Stimulated activated CD8-positive, alpha-beta memory T cell treated with anti-CD3 and anti-CD28 coated beads, Interleukin-7, amount 100 ng/mL, for 1 hour (primary cell): ENCODE measurements at places on chromosomes 13 and 19.

DNA sequence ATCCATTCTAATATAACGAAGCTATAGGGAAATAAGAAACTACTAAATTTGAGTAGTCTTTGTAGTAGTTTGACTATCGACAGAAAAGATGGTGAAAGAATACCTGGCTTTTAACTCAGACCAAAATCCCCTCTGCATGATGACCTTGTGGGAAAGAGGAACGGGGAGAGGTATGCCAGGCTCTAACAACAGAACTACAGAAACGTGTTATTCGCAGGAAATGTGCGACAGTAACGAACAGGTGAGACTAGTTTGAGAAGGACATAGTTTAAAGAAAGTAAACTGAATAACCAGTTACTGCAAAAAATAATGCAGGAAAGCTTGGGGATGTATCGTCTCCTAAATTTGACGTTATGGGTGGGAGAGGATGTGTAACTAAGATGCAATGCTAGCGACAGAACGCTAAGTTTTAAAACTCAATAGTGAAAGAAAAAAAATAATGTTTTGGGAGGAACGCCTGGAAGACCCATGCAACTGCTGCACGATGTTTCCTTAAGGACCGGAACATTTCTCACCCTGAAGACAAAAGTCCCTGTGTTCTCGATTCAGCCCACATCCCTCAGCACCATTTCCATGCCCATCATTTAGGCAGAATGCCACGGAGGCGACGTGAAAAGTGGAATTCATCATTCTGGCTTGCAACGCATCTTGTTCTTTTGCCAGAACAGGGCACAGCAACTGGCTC lies 1.6 kb upstream of the RAP2A start:
- DNase-seq, result no peak

GRCh38 chr13:31011901-31012654 lies 79.6 kb downstream of the TEX26 start:
- DNase-seq, result no peak

- no peak for DNase-seq
Measured at GRCh38 chr13:80361883-80362327, 21.0 kb upstream of the SPRY2 start.

GRCh38 chr13:45368005-45368404 lies 27.0 kb upstream of the TPT1 start:
- no peak for DNase-seq

DNA sequence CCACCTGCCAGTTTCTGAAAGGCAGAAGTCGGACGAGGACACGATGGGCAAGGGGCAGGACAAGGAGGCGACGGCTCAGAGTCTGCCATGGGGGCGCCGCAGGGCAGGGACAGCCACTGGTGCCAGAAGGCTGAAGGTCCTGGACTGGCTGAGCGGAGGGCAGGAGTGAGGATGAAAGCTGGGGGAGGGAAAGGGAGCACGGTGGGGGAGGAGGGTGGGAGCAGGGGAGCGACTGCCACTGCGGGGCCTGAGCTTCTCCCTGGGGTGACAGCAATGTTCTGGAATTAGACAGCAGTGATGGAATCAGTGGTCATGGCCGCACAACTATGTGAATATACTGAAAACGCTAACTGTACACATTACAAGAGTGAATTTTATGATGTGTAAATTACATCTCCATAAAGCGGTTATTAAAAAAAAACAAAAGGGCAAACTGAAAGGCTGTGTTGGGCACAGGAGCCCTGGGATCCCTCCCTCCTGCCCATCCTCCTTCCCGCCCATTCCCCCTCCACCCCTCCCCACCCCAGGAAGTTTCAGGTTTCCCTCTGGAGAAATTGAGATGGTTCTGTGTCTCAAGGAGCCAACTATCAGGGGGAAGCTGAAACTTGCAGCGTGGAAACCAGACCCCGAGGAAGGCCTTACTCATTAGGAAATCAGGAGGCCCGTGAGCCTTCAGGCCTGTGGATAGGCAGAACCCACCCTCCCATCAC lies 15.9 kb downstream of the MLLT1 start:
- DNase-seq, result no peak

DNA sequence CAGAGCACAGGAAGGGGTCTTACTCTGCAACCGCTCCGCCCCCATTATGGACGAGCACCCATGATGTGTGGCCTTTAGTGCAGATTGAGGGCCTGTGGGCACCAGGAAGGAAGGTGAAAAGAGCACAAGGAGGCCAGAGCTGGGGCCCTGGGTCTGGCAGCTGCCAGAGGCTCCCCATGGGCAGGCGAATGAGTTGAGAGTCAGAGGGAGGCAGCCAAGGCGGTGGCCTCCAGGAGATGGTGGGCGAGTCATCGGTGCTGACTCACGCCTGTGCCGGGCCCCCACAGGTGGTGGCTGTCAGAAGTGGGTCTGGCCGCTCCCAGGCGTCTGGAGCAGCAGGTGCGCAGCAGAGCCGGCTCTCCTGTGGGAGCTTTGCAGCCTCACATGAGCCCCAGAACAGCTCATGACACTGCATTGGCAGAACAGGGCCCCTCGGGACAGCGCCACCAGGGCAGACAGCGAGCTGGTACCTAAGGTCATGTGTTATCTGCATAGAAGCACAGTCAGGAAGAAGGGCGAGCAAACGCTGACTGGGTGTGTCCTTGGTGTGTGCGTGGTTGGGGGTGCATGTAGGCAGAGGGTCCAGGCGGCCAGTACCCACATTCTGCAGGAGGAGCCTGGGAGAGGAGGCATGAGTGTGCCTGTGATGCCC lies 68.8 kb downstream of the CHST8 start:
- DNase-seq, result no peak

GRCh38 chr19:2356036-2356646 lies 3.9 kb upstream of the TMPRSS9 start:
- no peak for DNase-seq

- no peak for DNase-seq
Measured at GRCh38 chr13:30752201-30752797, 17.0 kb downstream of the ALOX5AP start.

DNA sequence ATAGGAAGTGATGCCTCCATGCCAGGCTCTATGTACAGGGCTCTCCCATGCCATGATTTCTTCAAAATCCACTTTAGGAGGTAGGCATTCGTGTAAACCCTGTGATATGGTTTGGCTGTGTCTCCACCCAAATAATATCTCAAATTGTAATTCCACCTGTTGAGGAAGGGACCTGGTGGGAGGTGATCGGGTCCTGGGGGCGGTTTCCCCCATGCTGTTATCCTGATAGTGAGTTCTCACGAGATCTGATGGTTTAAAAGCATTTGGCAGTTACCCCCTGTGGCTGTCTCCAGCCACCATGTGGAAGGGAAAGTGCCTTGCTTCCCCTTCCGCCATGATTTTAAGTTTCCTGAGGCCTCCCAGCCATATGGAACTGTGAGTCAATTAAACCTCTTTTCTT lies 8.1 kb downstream of the SARS2 start:
- no peak for DNase-seq

DNA sequence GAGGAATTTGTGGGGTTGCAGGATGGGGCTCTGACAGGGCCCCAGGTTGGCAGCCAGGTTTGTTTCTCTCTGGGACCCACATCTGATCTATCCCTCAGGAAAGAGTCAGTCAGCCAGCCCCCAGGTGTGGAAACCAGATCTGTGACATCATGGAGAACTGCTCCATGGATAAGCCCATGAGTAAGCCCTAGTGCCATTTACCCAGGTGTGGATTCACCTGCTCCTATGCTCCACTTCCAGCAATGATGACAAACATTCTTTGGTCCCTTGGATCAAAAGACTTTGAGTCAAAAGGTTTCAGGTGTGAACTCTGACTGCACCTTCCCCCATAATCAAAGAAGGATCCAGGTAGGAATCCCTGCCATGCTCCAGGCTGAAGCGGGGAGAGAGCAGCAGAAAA lies 26.9 kb upstream of the IGFL4 start:
- DNase-seq, result no peak

DNA sequence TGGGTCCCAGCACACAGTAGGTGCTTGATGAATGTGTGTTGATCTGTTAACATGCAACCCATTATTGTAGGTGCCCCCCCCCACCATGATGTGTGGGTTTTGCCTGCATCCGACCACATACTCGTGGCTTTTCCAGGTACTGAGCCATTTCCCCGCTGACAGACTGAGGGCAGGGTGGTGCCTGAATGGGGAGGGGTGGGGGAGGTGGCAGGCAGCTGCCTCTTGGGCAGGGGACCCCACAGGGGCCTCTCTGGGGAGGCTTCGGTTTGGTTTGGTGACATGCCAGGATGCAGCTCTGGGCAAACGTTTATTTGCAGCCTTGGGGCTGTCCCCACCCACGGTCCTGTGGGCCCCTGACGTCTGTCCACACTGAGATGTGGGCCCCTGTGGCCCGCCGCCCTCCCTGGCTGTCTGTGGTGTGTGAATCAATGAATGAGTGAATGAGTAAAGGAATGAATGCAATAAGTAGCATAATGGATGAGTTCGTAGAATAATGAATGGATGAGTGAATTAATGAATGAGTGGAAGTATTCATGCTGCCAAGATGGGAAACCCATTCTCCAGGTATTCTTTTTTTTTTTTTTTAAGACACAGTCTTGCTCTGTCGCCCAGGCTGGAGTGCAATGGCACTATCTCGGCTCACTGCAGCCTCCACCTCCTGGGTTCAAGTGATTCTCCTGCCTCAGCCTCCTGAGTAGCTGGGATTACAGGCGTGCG lies 9.0 kb upstream of the JUND start:
- DNase-seq, result peak; percentile 63

- no peak for DNase-seq
Measured at GRCh38 chr19:33388231-33388724, 14.8 kb downstream of the CEBPG start.

DNA sequence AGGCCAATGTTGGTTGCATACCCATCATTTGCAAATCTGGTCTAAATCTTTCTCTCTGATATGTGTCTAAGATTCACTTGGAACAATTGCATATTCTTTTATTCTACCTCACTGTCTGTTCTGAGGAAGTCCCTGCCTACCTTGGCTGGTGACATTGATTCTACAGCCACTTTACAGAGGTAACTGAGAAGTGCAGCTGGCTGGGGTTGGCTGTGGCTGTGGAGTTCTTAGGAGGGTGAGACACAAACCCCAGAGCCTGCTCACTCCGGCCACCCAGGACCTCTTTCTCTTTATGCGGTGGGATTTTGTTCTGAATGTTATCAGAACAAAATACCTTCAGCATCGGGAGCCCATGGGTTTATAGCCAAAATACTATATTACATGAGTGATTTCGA lies 54.5 kb upstream of the IRS2 start:
- DNase-seq, result no peak

GRCh38 chr13:41122838-41123237 lies 9.8 kb downstream of the KBTBD6 start:
- DNase-seq, result no peak

- DNase-seq, result no peak
Measured at GRCh38 chr19:40312533-40312932, 27.4 kb upstream of the AKT2 start.

DNA sequence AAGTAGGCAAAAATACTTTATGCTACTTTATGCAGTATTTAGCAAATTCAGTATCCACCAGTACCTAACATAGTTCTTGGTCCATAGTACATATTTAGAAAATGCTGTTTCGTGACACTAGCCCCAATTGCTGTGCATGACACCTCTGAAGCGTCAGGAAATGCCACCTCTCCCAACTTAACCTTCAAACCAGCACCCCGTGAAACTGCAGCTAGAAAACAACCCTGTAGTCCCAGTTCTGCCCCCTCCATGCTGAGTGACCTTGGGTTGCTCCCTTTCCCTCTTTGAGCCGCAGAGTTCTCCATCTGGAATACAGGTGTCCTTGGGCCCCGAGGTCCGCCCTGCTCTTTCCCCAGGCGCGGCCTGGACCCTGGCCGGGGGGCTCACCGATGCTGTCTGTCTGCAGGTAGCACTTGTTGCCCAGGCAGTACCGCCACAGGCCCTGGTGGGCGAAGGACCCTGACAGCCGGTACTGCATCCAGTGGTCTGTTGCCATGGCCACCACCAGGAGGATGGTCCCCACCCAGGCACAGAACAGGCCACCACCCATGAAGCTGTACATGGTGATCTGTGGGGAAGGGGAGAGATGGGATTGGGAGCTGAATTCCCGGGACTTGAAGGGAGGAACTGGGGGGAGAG lies 773 bp downstream of the LIM2 start:
- no peak for DNase-seq

DNA sequence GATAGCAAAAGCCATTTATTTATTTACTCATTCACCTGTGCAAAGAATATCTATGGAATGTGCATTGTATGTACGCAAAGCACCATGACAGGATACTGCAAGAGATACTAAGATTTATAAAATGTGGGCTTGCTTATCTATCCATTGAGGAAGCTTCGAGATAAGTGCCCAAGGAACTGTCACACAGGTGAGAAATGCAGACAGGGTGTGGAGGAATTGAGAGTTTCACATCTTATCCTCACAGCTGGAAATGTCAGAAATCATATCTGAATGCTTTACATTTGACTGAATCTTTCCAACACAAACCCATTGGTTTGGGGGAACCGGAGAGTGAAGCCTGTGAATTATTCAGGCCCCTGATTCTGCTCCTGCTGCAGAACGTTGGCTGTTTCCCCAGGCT lies 113.0 kb downstream of the SLC7A1 start:
- DNase-seq, result no peak

GRCh38 chr19:56167064-56167578 lies 8.7 kb upstream of the GALP start:
- no peak for DNase-seq

DNA sequence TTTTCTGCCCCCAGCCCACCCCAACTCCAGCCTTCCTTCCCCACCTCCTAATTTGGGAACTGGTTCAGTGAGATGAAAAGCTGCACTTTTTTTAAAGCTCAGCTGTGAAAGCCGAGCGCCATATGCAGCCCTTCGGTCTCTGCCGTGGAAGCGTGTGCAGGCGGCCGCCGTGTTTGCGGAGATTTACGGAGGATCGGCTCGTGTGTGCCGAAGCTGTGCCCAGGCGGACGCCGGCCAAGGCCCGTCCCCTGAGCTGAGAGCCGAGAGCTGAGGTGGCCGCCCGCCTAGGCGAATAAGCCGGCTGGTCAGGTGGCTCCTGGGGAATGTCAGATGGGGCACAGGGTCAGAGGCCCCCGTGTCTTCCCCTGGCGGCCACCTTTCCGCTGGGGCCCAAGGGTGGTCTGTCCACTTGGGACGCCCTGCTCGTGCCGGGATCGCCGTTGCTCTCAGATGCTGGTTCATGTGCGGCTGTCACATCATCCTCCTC lies 78.7 kb downstream of the ZNF536 start:
- DNase-seq, result no peak

DNA sequence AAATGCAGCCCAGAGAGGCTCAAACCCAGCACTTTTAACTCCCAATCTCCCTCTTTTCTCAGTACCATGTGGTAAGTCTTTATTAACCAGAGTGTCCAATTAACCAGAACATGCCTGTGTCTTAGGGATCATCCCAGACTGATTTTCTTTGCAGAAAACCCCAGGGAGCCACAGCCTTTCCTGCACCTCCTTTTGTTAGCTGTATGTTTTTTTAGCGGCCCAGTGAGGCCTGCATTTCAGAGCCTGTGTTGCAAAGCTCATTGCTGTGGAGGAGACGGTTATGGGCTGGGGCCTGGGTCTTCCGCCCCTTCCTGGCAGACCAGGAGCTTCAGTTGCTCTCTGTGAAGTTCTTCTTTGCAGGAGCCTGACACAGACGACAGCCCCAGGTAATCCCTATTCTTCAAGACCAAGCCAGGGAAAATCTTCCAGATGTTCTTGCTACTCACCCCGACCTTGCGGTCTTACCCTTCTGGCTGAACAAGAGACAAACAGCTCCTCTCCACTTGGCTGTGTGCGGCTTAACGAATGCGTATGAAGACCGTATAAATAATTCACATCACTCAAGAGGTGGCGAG lies 70.7 kb upstream of the TSHZ3 start:
- DNase-seq, result no peak
